Trophoblast cell (in vitro differentiated cells and primary cell): ENCODE measurements at places on chromosomes 5 and 9.

GRCh38 chr9:9847750-9848149, 765.1 kb downstream of the PTPRD start:
- DNase-seq: no peak

GRCh38 chr5:163163858-163164257, 273.5 kb upstream of the CCNG1 start:
- DNase-seq: no peak

DNA sequence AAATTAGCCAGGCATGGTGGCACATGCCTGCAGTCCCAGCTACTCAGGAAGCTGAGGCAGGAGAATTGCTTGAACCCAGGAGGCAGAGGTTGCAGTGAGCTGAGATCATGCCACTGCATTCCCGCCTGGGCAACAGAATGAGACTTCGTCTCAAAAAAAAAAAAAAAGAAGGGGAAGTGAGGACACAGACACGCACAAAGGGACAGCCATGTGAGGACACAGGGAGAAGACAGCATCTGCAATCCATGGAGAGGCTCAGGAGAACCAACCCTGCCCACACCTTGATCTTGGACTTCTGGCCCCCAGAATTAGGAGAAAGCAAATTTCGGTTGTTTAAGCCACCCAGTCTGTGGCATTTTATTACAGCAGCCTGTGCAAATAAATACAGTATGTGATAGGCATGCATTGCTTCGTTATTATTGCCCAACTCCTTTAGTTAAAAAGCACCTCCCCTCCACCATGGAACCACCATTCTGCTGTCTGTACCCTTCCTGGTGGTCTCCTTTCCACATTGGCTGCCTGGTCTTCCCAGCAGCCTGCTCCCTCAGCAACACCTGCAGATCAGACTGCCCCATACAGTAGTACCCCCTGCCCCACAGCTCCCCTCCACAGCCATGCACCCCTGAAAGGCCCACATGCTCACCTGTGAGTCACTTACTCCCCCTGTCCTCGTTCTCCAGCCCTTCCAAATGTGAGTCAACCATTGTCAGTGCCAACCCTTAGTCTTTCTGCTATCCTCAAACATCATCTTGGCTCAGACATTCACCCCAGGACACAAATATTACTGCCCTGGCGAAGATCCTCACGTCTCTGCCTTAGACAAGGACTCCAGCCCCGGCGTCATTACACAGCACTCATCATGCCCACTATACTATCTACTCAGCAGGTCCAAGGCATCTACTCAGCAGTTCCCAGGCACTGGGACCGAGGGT, 128.8 kb downstream of the ROR2 start:
- no peak for DNase-seq

- peak; percentile 24 for DNase-seq
Observed at GRCh38 chr5:109945097-109945678, 255.5 kb downstream of the MAN2A1 start.

DNA sequence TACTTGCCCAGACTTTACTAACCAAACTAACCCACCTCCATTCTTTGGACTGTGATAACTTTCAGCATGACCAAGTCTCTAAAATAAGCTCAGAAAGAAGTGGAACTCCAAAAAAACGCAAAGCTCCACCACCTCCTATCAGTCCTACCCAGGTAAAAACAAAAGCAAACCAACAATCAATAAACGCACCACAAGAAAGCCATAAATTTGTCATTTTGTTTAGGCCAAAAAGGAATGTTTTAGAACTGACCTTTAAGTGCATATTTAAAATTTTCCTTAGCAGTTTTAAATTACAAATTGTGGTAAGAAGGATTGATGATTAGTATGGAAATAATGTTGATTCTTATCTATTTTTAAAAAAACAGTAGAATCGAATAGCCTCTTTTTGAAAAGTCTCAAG, 25.5 kb upstream of the TTC23L start:
- DNase-seq: no peak

- DNase-seq: no peak
Observed at GRCh38 chr9:81599837-81600236, 89.5 kb downstream of the TLE1 start.

DNA sequence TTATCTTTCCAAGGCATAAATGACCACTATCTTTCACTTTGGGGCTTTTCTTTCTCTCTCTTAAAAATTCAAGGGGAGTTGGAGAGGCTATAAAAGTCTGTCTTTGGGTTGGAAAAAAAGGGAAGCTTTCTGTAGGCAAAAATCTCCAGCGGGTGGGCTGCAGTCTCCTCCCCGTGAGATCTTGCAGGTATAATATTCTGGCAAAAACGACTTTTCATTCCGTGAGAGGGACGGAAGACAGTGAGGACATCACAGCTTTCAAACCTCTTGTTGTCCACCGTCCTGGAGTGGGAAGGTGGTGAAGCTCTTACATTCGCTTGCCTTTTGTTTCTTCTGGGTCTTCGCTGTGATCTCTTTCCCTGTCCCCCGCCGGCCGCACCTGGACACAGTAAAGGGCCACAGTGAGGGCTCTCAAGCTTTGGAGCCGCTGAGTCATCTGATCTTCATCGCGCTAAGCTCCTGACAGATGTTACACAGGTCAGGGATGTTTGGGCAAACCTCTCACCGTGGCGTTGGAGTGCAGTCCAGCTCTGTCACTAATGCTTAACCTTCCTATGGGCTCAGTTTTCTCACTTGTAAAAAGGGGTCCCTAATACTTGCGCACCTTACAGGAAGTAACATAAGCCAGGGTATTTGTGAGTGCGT, 61.9 kb upstream of the MEGF10 start:
- DNase-seq: peak; percentile 68

- DNase-seq: no peak
Observed at GRCh38 chr5:172550096-172550765, 90.8 kb upstream of the NEURL1B start.
